ENCODE measurements at places on chromosomes 1 and 21.
A peak's percentile ranks its signal among the peaks of the same experiment; 100 is the strongest.

GRCh38 chr1:87170931-87171598, 157.6 kb upstream of the LMO4 start:
- DNase-seq = no peak

GRCh38 chr1:118360817-118361216, 175.8 kb upstream of the SPAG17 start:
- DNase-seq = no peak

- peak; percentile 67 for DNase-seq
Observed at GRCh38 chr1:67166196-67166595, at the start of gene IL23R. Gene IL23R (plus strand): TSS chr1:67166454. CDS start chr1:67168121, 1,667 bp downstream.

DNA sequence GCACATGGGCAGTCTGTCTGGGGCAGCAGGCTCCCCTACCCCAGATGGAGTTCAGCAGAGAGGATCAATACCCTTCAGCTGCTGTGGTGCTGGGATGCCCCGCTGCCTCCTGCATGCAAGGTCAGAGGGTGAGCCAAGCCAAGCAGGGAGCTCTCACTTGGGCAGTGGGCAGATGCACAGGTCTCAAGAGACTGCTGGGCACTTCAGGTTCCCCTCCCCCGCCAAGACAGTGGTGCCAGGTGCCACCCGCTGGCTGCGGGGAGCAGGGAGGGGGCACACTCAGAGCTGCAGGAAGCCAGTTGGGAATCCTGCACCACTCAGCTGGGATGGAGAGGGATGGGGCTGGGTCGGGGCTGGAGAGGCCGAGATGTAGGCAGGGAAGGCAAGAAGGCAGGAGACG, 15.8 kb upstream of the EVA1B start:
- DNase-seq = no peak

GRCh38 chr1:40699787-40700186, 8.3 kb downstream of the NFYC start:
- DNase-seq = no peak

DNA sequence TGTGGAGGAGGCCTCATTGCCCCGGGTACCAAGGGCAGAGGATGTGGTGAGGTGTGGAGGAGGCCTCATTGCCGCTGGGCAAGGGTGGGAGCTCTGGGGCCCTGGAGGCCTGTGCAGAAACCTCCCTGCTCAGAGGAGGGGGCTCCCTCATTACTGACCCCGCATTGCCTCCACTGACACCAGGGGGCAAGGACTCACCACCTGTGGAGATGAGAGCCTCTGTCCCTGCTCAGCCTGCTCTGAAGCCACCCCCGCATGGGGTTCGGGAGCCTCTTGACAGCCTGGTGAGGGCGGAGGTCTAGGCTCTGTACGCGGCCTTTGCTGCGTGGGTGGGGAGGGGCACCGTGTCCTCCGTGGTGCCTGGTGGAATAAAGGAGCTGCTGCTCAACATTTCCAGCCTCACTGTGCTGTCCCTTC, 95.0 kb upstream of the COL6A1 start:
- peak; percentile 26 for DNase-seq

DNA sequence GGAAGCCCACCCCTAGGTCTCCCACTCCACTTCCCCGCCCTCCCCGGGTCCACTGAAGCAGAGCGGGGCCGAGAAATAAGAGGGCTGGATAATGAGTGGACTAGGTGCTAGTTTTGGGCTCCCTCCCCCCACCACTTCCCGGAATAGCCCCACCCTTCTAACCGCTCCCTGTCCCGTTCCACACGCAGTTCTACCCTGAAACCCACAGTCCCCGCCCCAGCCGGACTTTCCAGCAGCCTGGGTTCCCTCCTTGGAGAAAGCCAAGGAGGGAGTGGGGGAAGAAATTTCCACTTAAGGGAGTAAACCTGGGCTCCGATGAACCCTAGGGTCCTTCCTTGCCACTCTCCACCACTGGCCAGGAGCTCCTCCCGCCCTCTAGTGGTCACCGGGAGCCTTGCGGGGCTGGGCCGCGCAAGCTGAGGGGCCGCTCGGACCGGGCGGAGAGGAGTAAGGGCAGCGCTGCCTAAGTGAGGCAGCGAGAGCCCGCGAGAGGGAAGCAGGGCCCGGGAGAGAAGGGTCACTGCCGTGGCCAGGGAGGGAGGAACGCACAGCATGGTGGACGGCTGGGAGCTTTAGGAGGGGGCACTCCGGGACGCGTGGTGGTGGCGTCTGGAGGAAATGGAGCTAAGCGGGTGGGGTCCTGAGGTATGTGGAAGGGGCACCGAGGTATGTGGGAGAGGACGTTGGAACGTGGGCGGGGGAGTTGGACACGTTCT, 14.3 kb downstream of the THBS3 start:
- DNase-seq = peak; percentile 83

DNA sequence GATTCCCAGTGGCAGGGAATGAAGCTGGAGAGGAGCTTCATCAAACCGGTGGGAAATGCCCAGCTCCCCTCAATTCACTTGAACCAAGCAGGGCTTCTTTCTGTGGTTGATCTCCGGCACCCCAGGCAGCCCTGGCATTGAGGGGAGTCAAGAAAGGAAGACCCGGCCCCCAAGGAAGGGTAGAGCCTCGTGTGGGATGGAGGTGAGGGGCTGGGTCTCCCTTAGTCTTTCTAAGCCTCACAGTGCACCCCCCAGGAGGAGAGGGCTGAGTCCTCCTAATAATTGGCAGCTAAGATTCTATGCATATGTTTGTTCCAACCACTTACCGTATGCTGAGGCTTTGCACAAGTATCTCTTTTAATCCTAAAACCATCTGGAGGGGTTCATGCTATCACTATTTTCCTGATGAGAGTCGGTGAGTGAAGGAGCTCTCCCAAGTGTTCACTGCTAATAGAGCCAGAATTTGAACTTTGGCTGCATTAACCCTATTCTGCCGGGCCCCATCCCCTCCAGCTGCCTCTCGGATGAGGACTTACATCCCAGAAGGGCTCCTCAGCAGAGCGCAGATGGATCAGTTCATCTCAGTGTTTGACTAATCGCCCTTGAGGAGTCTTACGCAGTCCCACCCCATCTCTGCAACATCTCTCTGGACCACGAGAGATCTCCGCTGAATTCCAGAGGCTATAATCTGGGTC, 33.1 kb upstream of the TMEM51 start:
- DNase-seq = no peak

DNA sequence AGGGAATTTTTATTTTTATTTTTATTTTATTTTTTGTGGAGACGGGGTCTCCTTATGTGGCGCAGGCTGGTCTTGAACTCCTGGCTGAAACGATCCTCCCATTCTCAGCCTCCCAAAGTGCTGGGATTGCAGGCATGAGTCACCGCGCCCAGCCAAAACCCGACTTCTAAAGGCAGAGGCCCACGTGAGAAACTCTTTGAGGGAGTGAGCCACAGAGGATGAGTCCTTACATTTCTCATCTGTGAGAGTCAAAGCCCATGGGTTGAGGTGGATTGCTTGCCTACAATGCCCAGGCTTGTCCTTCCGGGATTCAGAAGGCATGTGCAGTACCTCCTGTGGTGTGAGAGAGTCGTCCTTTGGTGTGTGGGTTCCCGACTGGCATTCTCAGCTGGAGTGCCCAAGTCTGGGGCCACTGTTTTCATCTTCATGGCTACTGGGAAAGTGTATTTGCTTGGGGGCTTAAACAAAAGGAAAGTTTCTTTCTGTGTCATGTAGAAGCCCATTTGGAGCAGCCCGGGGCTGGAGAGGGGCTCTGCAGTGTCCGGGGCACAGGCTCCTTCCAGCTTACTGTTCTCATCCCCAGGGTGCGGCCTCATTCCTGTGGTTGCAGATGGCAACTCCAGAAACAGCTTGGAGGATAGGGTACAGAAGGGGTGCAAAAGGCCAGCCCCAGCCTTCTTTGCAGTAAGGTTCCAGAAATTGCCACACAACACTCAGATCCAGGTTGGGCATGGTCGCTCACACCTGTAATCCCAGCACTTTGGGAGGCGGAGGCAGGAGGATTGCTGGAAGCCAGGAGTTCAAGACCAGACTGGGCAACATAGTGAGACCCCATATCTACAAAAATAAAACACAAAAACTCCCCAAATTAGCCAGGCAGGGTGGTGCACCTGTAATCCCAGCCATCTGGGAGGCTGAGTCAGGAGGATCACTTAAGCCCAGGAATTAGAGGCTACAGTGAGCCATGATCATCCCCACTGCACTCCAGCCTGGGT, 29.4 kb upstream of the CSF3R start:
- no peak for DNase-seq

- DNase-seq = no peak
Observed at GRCh38 chr1:47814612-47815395, 182.4 kb downstream of the TRABD2B start.

GRCh38 chr1:118914379-118915161, 73.6 kb downstream of the TBX15 start:
- no peak for DNase-seq

- DNase-seq = no peak
Observed at GRCh38 chr1:15314328-15315281, 67.6 kb downstream of the FHAD1 start.

DNA sequence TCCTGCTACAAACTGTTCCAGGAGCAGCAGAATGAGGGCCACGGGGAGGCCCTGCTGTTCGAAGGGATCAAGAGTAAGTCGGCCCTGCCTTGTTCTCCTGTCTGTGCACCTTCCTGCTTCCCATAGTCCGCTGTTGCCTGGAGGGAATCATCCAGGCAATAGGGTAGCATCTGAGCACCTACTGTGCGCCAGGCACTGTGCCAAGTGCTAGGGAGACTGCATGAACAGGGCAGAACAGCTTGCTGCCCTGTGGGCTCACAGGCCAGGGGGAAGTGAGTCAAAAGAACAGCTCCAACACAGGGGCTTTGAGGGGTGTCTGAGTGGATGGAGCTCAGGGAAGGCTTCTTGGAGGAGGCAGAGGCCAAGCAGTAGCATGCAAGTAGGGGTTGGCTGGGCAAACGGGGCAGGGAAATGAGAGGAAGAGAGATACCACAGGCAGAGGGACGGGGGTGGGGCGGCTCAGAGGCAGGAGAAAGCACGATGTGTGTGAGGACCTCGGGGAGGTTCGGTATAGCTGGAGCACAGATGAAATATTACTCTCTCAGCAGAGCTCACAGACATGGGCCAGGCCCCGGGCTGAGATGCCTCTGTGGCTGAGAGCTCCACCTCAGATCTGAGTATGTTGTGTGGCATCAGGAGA, 15.5 kb upstream of the PADI6 start:
- no peak for DNase-seq

GRCh38 chr1:217673387-217673786, 42.2 kb downstream of the SPATA17 start:
- DNase-seq = no peak

DNA sequence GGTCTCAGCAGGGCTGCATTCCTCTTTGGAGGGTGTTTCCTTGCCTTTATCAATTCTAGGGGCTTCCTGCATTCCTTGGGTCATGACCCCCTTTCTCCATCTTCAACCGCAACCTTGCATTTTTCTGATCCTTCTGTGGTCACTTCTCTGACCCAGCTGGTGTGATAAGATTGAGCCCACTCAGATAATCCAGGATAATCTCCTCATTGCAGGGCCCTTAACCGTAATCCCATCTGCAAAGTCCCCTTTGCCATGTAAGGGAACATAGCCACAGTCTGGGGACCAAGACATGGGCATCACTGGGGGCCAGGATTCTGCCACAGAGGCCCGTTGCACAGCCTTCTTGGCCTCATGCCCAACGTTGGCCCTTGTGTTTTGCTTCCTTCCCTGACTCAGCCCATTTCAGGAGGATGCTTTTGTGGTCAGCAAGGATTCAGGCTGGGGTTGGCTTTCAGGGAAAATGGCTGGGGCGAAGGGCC, 35.0 kb upstream of the IL19 start:
- no peak for DNase-seq

DNA sequence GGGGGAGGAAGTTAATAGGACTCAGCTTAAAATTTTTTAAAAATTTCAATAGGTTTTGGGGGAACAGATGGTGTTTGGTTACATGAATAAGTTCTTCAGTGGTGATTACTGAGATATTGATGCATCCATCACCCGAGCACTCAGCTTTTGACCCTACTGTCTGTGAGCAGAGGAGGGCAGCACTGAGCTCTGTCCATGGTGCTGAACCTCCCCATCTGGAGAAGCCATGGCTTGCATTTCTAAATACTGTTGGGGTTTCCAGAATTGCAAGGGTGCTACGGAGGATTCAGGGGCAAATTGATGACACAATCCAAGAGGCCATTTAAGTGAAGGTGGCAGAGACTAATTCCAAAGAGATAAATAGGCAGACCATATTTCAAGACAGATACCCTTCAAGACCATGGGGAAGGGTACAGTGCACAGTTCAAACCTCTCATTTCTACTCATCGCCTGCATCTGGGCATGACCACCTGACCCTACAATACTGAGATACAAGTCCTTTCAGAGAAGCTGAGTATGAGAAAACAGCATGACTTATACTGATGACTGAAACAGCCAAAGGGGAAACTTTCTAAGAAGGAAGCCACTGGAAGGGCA, 17.2 kb downstream of the SYT2 start:
- peak; percentile 64 for DNase-seq

DNA sequence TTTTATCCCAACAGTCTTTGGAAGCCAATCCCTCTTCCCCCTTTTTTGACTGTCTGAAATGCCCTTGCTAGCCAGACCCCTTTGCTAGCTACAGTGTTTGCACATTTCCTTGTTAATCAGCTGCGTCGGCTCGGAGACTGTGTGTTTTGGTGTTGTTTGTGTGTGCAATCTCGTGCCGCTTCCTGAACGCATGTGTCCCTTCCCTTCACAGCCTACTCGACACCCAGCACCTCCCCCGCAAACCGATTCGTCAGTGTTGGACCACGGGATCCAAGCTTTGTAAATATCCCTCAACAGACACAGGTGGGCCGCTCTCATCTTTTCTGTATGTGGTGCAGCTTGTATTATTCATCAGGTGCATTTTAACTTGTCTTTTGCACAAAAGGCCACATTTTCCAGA, 298.7 kb downstream of the TM2D1 start:
- no peak for DNase-seq

- peak; percentile 28 for DNase-seq
Observed at GRCh38 chr1:119139403-119139802, 1.1 kb downstream of the WARS2 start.

DNA sequence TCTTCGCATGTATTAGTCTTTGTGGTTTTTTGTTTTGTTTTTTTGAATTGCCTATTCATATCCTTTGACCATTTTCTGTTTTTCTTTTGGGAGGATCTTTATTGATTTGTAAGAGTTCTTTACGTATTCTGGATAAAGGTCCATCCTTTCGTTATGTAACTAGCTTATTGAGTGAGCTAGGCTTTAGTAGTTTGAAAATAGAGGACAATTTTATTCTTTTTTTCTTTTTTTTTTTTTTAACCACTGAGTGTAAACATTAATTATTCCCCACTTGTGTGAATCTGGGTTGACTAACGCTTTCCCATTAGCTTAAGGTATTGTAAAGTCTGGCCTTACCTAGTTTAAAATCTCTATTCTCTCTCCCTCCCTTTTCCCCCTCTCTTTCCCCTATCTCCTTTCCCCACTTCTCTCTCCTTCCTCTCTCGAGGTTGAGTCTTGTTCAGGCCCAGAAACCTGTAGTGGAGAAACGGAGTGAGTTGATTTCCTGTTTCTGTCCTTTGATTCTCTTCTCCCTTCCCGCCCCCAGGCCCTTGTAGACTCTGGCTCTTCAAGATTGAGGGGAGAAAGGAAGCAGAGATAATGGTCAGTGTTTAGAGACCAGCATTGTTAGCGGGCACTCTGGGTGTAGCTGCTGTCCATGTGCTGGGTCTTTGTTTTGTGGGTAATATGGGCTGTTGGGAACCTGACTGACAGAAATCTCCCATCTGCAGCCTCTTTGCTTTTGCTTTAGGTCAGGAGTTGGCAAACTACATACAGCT, 1.5 kb downstream of the MORC3 start:
- peak; percentile 22 for DNase-seq
